ENCODE measurements at places on chromosomes 2 and 18.

DNA sequence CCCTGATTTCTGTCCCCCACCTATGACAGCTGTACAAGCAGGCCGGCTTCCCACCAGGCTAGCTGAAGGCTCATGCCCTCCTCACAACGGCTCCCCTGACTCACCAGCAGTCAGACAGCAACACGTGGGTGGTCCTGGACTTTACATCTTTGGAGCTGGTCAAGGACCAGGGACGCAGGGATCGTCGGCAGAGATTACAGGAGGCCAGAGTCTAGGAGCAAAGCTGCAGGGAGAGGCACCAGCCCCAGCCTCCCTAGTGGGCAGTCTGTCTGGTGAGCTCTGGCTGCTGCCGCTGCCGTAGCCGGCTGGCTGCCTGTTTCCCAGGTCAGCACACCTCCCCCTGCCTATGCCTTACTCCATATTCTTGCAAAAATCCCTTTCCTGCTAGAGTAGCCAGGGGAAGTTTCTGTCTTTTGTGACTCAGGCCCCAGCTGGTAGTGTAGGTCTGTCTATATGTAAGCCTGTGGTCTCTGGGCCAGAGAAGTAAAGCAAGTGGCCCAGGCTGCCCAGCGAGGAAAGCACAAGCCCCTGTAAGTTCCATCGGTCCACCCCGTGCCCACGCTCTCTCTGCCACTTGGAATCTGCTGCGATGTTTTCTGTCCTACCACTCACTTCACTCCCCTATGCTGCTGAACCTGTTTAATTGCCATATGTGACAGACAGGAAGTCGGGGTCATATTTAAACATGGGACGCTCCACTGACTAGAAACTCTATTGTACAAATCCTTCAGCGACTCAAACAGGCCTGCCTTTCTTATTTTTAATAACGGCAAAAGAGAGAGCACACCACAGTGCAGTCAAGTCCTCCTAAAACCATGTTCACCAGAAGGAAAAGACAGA, 2.4 kb upstream of the ARHGEF4 start:
- no peak for DNase-seq

DNA sequence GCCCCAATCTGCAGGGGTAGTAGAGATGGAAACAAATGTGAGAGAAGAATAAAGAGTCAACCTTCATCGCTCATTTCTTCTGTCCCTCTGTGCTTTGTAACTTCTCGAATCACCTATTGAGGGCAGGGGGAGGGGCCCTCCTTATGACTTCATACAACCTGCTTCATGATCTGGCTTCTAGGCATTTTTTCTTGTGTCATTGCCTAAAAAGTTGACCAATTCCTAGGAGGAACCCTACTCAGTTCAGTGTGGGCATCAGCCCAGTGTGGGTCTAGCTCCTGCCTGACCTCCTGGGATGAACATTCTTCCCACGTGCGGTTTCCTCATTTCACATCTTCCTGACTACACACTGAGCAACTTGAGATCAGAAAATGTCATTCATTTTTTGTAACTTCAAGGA, 46.3 kb upstream of the CREB1 start:
- no peak for DNase-seq

- DNase-seq = no peak
Observed at GRCh38 chr2:132815516-132815915, 145.5 kb upstream of the LYPD1 start.

DNA sequence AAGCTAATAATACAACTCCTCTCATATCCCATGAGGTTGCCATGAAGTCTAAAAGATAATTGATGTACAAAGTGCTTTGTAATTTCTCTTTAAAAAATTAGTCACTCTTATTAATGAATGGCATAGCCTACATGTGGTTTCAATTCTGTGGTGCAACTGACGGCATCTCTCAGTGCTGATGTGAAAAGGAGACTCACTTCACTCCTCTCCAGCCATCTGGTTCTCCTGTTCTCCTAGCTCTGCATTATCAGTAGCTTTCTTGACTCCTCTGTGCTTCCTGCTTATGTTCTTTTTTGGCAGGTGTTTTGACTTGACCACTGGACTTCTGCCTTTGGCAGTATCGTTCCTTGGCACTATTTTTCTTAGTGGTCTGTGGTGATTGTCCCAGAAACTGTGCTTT, 134.9 kb upstream of the ZFP36L2 start:
- DNase-seq = no peak

DNA sequence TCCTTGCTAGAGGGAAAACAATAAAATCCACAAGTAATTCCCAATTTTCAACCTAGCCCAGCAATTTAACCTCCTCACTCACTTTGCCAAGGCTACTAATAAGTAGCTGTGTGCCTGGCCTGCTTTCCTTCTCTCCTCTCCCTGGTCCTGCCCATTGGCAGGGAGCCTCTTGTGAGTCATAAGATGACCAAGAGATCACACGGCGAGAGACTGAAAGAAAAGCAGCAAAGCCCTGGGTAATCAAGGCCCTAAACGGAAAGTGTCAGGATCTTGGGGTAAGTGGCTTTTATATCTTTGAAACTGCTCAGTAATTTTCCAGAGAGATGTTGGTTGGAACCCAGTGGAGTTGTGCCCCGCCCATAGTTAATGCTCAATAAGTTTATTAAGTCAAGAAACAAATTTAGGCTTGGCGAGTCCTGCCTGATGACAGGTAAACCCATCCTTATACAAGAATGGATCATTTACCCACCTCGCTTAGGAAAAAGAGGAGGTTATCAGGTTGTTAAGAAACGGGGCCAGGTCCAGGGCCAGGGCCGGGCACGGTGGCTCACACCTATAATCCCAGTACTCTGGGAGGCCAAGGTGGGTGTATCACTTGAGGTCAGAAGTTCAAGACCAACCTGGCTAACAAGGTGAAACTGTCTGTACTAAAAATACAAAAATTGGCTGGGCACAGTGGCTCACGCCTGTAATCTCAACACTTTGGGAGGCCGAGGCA, 10.0 kb upstream of the ADAM17 start:
- DNase-seq = no peak

- no peak for DNase-seq
Observed at GRCh38 chr18:55345103-55345950, 242.7 kb downstream of the TCF4 start.

DNA sequence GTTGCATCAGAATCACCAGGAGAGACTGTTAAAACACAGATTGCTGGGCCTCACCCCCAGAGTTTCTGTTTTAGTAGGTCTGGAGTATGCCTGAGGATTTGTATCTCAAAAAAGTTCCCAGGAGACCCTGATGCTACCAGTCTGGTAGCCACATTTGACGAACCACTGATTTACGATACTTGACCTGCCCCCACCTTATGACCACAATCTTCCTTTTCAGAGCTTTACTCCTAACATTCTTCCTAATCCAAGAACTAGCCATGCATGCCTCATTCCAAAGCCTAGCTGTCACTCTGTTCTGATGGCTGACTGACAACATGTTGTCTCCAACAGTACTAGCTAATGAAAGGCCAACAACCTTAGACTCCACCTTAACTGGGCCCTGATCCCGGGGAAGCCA, 191.4 kb downstream of the MBD2 start:
- no peak for DNase-seq

DNA sequence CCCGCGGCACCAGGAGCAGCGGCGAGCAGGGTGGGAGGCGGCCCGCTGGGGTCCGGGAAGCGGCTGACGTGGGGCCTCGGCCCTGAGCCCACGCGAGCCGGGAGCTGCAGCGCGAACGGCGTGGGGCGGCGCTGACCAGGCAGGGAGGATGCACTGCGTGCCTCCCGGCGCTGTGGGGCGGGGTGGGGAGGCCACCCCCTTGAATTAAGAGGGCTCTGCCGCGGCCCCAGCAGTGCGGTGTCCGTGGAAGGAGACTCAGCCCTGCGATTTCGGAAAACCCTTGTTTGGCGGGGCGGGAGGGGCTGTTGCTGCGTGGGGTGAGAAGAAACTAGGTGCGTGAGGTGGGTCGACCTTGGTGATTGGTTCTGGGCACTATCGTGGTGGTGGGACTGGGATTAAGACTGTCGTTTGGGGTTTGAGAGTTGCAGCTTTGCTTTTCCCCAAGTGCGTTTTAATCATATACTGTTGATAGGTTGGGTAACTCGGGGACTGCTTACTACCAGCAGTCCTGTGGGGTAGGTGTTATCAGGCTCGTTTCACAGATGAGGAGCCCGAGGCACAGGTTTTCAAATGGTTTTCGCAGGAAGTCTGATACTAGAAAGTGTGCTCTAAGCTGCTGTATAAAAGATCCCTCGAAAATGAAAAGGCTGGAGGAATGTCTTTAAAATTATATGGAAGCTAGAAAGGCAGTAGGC, 722 bp downstream of the ACSL3 start:
- no peak for DNase-seq

GRCh38 chr2:128727914-128728313, 409.2 kb upstream of the HS6ST1 start:
- no peak for DNase-seq

DNA sequence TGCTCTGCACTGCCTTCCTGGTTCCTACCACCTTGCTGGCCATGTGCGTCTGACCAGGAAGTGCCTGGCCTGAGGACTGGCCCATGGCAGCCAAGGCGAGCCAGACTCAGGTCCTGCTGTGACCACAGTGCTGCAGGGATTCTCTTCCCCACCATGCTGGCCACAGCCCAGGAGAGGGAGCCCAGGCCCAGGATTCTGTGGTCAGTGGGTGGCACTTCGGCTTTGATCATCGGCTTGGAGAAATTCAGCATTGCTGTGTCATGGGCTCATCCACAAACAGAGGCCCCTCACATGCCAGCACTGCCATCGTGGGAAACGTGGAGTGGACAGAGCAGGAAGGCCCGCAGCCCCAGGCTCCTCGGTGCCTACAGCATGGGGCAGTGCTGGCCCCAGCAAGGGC, 211.6 kb downstream of the SEPTIN10 start:
- no peak for DNase-seq

- DNase-seq = no peak
Observed at GRCh38 chr18:44786688-44787087, 106.0 kb downstream of the SETBP1 start.

GRCh38 chr2:28780496-28780895, 28.9 kb downstream of the PPP1CB start:
- no peak for DNase-seq

- DNase-seq = no peak
Observed at GRCh38 chr2:159089543-159089942, 121.1 kb downstream of the TANC1 start.

DNA sequence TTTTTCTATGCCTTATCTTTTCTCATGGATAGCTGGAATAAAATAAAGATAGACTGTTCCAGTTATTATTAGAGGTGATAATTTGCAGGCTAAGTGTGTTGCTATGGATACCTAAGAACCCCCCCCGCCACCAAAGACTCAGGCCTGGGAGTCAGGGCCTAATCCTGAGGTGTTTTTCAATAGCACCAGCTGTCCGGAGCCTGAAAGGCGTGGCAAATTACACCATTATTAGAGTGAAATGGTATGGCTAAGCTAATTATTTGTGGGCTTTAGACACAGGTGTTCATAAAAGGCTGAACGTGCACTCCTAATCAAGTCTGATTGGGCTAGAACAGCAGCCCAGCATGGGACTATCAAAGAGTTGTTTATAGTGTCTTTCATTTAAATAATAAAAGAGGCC, 293.2 kb upstream of the DCC start:
- no peak for DNase-seq

DNA sequence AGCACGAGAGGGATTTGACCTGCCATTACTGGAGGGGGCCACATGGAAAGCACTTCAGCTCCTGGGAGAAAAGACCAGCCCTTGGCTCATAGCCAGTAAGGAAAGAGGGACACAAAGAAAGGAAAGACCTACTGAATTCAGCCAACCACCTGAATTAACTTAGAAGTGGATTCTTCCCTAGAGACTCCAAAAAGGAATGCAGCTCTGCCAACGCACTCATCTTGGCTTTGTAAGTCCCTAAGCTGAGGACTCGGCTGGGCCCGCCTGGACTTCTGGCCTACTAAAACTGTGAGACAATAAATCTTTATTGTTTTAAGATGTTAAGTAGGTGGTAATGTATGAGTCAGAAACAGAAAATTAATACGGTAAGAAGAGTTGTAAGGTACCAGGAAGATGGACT, 11.5 kb downstream of the ATF2 start:
- no peak for DNase-seq

- no peak for DNase-seq
Observed at GRCh38 chr2:28035816-28036215, 145.3 kb downstream of the BABAM2 start.

GRCh38 chr2:202436626-202437025, 60.5 kb downstream of the BMPR2 start:
- no peak for DNase-seq

- DNase-seq = no peak
Observed at GRCh38 chr2:88188748-88189147, 18.6 kb downstream of the THNSL2 start.

DNA sequence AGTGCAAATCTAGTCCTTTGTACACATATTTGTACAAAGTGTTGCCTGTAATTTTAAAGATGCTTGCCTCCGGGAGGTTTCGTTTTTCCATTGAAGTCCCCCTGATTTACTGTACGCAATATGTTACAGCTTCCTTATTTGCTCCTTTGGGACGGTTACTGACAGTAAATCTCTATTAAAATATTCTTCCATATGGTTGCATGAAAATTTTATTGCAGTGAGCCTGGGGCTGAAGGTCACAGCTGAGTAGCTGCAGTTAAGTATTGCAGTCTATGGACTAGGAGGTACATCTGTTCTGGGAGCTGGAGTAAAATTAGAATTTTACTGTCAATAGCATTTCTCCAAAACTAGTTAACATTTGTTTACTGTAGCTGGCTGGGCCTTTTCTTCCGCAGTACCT, 119.2 kb downstream of the ETAA1 start:
- peak; percentile 66 for DNase-seq

GRCh38 chr2:205245652-205246051, 436.6 kb upstream of the NRP2 start:
- DNase-seq = peak; percentile 6

DNA sequence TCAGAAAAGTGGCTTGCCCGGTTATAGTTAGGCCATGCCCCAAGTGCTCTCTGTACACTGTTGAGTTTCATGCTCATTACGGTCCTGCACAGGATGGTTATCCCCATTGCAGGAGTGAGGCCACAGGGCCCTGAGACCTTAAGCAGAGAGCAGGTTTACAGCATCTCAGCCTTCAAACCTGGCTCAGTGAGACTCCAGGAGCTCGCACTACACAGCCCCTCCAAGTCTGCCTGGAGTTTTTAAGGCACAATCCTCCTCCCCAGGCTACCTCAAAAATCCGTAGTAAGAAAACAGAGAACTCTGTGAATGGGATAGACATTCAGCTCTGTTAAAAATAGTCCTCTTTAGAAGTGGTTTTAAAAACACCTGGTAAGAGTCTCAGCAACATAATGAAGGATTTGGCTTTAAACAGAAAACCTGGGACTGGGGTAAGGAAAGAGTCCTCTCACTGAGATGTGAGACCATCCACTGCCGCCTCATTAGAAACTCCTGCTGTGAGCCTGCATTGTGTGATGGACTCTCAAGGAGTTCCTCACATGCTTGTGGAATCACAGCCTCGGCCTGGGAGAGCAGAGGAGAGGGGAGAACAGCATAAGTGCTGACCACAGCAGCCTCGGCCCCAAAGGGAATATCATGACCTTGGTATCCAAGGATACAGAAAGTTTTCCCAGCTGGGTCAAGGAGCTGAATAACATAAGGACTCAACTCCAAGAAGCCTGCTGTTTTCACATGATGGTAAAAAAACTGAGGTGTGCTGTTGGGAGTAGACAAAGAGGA, 214.8 kb downstream of the ATAD2B start:
- no peak for DNase-seq

All from right renal cortex interstitium (tissue), 3 donors.